ENCODE measurements at places on chromosomes 7 and 10. TPM values are rescaled to one million over a fixed set of nuclear protein-coding genes. Genes with fewer than 3 reads are reported as not detected.

The MEOX2 gene
- total RNA-seq = not detected

The CRHR2 gene
- total RNA-seq = not detected

The DEPP1 gene
- total RNA-seq = 0.34 TPM

- peak overlapping the region; percentile 64 for H3K27ac ChIP-seq
- H3K36me3 ChIP-seq = peaks cover 2% of the 10 kb centered on the region
- H3K4me3 ChIP-seq = no peak overlapping the region
- no peak for DNase-seq
Measured at GRCh38 chr10:17144032-17144431, 14.4 kb upstream of the CUBN start.

DNA sequence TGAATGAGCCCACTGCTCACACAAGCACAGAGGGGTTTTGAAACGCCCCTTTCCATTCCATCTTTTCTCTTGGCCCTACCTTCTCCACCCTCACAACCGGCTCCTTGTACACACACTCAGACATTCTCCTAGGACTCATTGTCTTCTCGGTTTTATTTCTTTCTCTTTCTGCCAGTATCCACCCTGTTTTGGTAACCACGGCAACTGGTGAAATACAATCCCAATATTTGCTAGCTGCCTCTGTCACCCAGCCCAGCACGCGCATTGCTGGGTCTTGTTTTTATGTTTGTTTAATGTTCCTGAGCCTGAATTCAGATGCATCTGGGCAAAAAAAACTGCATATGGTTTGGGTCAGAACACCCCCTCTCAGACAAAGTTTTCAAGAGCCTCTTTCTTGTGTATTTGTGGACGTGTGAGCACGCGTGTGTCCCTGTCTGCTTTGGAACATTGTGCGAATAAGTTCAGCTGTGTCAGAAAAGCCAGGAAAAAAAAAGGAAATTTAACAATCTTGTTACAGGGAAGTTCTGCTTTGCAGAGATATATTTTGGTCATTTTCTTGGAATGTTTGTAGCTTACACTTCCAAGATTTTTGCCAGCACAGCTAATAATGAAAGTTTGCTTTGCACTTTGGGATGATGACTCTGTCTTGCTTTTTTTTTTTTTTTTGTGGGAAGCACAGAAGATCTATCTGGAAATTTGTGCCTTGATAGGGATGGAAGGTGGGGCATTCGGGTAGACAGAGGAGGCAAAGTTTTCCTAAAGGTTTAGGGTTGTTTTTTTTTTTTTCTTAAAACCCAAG, 225.9 kb downstream of the TRIL start:
- no peak for DNase-seq
- no peak overlapping the region for H3K27ac ChIP-seq

The IKZF1 gene
- total RNA-seq = 260 TPM

- no peak for DNase-seq
- no peaks in the 10 kb centered on the region for H3K36me3 ChIP-seq
- no peaks in the 10 kb centered on the region for H3K27me3 ChIP-seq
- H3K4me3 ChIP-seq = no peak overlapping the region
- peaks cover 39% of the 10 kb centered on the region for H3K4me1 ChIP-seq
Measured at GRCh38 chr7:6619961-6620360, 4.6 kb downstream of the ZNF853 start.

The SPDYE2 gene
- not detected for total RNA-seq

- peaks cover 7% of the 10 kb centered on the region for H3K27me3 ChIP-seq
- H3K4me1 ChIP-seq = peaks cover 41% of the 10 kb centered on the region
- H3K27ac ChIP-seq = peak overlapping the region; percentile 67
- peak overlapping the region; percentile 40 for H3K4me3 ChIP-seq
Measured at GRCh38 chr10:33008499-33009243, 50.6 kb upstream of the ITGB1 start.

DNA sequence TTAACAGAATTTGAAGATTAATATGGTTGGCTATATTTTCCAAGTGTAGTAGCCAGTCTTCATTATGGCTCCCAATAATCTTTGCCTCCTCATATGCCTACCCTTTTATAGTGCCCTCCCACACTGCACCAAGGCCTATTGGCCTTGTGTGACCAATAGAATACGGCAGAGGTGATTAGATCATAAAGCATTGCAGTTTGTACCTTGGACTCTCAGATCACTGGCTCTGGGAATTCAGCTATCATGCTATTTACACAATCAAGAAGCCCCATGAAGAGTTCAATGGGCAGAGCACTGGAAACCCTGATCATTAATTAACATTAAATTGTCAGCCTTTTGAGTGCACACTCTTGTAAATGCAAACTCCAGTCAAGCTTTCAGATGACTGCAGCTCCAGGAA, 154.5 kb upstream of the MAGI2 start:
- H3K27me3 ChIP-seq = no peaks in the 10 kb centered on the region
- DNase-seq = no peak
- H3K4me3 ChIP-seq = no peak overlapping the region
- no peak overlapping the region for H3K27ac ChIP-seq
- H3K4me1 ChIP-seq = no peaks in the 10 kb centered on the region
- H3K36me3 ChIP-seq = no peaks in the 10 kb centered on the region

GRCh38 chr10:127048630-127049029, 143.4 kb downstream of the DOCK1 start:
- H3K4me1 ChIP-seq = no peaks in the 10 kb centered on the region
- DNase-seq = no peak
- H3K36me3 ChIP-seq = no peaks in the 10 kb centered on the region
- no peak overlapping the region for H3K27ac ChIP-seq
- no peak overlapping the region for H3K4me3 ChIP-seq

The CYP17A1 gene
- total RNA-seq = not detected

- H3K4me1 ChIP-seq = peaks cover 23% of the 10 kb centered on the region
- peaks cover 1% of the 10 kb centered on the region for H3K36me3 ChIP-seq
- no peak overlapping the region for H3K27ac ChIP-seq
- peak; percentile 72 for DNase-seq
- peaks cover 71% of the 10 kb centered on the region for H3K27me3 ChIP-seq
Measured at GRCh38 chr10:99234041-99234790, 1.4 kb downstream of the HPSE2 start.

The RBM28 gene
- total RNA-seq = 55.2 TPM

GRCh38 chr7:75617634-75618234, 121.0 kb downstream of the HIP1 start:
- H3K36me3 ChIP-seq = no peaks in the 10 kb centered on the region
- peak overlapping the region; percentile 80 for H3K27ac ChIP-seq
- no peak overlapping the region for H3K4me3 ChIP-seq
- peaks cover 20% of the 10 kb centered on the region for H3K4me1 ChIP-seq
- peak; percentile 52 for DNase-seq
